ENCODE measurements at places on chromosomes 5 and 9. TPM values are rescaled to one million over a fixed set of nuclear protein-coding genes. Genes with fewer than 3 reads are reported as not detected.

Gene IFNK
- not detected for total RNA-seq

Gene DRD1
- total RNA-seq, result not detected

Gene PCDHA6
- total RNA-seq, result 0.27 TPM

Gene FSD1L
- total RNA-seq, result 1.9 TPM

Gene TMC1
- total RNA-seq, result 0.13 TPM
